ENCODE measurements at places on chromosomes 7 and 10.

GRCh38 chr10:101014966-101015581, 15.5 kb downstream of the LZTS2 start:
- DNase-seq = peak; percentile 69

DNA sequence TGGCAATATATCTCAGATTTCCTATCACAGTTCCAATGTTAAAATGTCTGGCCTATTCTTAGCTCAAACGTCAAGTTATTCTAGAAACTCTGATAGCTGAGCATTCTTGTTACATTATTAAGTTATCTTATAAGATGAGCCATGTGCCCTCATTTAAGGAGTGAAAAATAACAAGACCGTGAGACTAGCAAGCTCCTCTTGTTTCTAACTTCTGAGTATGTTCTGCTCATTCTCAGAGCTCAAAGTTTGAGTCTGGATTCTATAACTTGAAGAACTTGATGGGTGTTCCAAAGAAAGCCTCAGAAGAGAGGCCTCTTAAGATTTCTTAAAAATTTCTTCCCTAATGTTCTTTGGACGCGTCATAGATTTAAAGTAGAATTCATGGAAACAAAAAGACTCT, 215.2 kb downstream of the HTR7 start:
- no peak for DNase-seq

- no peak for DNase-seq
Observed at GRCh38 chr7:121069346-121070100, 81.0 kb downstream of the CPED1 start.

DNA sequence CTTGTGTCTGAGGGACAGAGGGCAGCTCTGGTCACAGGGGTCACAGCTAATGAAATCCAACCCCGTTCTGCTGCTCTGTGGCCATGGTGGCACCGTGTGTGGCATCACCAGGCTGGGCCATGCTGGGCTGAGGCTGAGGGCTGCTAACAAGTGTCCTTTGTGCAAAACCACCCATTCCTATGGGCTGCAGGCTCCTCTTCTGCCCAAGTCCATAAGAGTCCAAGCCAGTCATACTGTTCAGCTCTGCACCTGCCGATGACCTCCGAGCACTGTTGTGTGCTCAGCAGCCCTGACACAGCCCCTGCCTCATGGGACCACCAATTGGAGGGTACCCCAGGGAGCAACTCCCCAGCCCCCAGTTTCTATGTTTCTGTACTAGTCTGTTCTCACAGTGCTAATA, 133.1 kb downstream of the WDR11 start:
- no peak for DNase-seq

DNA sequence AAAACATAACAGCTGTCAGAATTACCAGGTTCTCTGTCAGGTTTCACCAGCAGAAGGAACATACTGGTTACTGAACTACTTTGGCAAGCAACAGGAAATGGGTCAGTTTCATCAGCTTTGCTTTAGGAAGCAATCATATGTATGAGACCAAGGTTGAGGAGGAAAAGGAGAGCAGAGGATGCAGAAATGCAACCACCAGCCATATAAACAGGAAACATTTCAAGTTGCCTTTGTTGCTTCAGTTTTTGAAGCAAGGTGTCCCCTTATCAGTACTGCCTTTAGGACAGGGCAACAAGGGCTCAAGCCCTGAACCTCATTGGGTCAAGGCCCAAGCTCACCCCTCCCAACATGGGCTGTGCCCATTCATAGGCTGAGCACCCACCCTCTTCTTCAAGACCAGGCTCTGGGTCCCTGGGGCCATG, 10.2 kb downstream of the HIPK2 start:
- no peak for DNase-seq

DNA sequence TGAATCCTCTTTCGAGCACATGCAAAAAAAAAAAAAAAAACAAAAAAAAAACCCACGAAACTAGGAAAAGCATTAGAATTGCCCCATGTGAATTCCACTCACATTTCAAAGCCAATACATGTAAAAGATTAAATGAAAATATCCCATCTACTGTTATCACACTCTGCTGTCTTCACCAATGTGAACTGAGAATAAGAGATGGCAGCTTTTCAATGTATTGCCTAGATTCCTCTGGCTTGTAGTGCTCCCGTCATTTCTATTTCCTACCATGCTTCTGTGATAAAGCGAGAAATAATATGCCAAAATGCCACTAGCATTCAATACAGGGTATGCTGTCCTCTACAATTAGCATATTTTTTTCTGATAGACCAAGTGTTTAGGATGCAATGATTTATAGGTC, 517.0 kb downstream of the NRG3 start:
- DNase-seq = no peak

- DNase-seq = no peak
Observed at GRCh38 chr7:156147104-156147503, 334.8 kb upstream of the SHH start.
